ENCODE measurements at places on chromosomes 13 and 19. TPM values are rescaled to one million over a fixed set of nuclear protein-coding genes. Genes with fewer than 3 reads are reported as not detected.

The CPB2 gene
- total RNA-seq: not detected

The KIR3DL2 gene
- total RNA-seq: not detected

The CCDC159 gene
- 2.8 TPM for total RNA-seq

The DNAJC3 gene
- 41.4 TPM for total RNA-seq

The PEAK3 gene
- 0.19 TPM for total RNA-seq

The DCLK1 gene
- total RNA-seq: 3.1 TPM

The WIZ gene
- total RNA-seq: 21.5 TPM

The N4BP2L1 gene
- 0.19 TPM for total RNA-seq

The KLK2 gene
- not detected for total RNA-seq

The TLE6 gene
- not detected for total RNA-seq

The AXL gene
- 254 TPM for total RNA-seq

The FFAR1 gene
- not detected for total RNA-seq

The OR7A5 gene
- 0.34 TPM for total RNA-seq

The PSG11 gene
- total RNA-seq: not detected

Data from LHCN-M2 (cell line).